ENCODE measurements at places on chromosomes 12 and 14. TPM values are rescaled to one million over a fixed set of nuclear protein-coding genes. Genes with fewer than 3 reads are reported as not detected.

The RERGL gene
- 0.25 TPM for polyA plus RNA-seq

The SLC2A14 gene
- 0.64 TPM for polyA plus RNA-seq

The DPY19L2 gene
- 29.0 TPM for polyA plus RNA-seq

The POLR3B gene
- 14.7 TPM for polyA plus RNA-seq

The LAG3 gene
- polyA plus RNA-seq = 1.7 TPM

The SRRM4 gene
- polyA plus RNA-seq = 0.45 TPM

The OR4N2 gene
- polyA plus RNA-seq = not detected

The CLEC1B gene
- 1.3 TPM for polyA plus RNA-seq

The STYK1 gene
- polyA plus RNA-seq = 0.54 TPM

The AMN gene
- polyA plus RNA-seq = 1.3 TPM

The AVPR1A gene
- 0.68 TPM for polyA plus RNA-seq

GRCh38 chr12:67026487-67027246 lies 242.5 kb upstream of the CAND1 start:
- no peak for DNase-seq

DNA sequence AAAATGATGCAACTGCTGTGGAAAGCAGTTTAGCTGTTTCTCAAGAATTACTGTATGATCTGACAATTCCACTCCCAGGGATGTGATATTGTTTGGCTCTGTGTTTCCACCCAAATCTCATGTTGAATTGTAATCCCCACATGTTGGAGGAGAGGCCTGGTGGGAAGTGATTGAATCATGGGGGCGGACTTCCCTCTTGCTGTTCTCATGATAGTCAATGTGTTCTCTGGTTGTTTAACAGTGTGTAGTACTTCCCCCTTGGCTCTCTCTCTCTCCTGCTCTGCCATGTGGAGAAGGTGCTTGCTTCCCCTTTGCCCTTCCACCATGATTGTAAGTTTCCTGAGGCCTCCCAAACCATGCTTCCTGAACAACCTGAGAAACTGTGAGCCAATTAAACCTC lies 93.4 kb upstream of the CPM start:
- DNase-seq = no peak

GRCh38 chr12:50925342-50925651 lies 27.0 kb upstream of the HIGD1C start:
- no peak for DNase-seq

DNA sequence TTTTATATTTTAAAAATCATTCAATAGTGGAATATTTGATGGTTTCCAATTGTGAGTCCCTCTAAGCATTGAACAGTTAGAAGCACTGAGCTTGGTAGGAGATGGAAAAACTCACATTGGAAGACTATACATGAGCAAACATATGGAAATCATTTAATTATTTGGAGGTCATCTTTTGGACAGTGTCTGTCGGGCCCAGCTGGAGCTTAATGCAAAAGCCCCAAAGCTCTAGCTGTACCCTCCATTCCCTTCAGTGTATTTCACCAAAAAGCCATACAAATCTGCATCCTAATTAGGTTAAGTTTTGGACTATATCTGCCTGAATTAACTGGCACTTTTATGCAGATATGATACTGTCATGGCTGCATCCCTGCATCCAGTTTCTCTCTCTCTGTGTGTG lies 365.7 kb downstream of the FLRT2 start:
- DNase-seq = no peak

- DNase-seq = no peak
These were observed 424.8 kb downstream of the DIO2 start for GRCh38 chr14:79786522-79786921.

GRCh38 chr12:75489613-75490210 lies 9.2 kb downstream of the GLIPR1 start:
- no peak for DNase-seq

DNA sequence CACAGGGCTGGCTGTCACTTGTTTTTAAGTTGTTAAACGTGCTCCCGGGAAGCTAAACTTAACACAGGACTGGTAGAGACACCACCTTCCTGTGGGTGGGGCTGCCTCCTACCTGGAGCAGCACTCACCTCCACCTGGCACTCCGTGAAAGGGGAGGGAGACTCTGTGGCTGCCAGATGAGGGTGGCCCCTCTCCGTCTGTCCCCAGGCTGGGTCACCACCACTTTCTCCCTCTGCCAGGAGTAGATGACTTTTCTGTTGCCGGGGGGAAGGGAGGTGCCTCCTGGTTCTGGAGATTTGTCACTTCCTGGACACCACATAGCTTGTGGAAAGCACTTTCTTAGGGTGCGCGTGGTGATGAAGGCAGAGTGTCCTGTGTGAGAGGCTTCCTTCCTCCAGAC lies 81.3 kb downstream of the WDR20 start:
- no peak for DNase-seq

- DNase-seq = no peak
These were observed 19.3 kb downstream of the CGRRF1 start for GRCh38 chr14:54528973-54529372.

DNA sequence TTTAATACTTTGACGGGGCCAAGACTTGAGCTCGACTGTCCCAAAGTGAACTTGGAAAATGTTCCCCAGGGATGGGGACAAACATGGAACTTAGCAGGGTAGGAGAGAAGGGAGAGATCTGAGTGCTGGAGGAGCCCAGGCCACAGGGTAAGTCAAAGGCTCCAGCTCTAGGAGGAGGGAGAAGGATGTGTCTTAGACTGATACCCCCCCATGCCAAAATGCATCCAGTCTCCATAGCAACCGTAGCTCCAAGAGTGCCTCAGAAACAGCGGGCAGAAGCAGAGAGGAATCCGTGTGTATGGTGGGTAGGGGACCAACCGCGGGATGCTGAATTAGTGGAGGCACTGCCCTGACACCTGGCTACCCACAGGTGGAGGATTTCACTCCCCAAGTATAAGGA lies 845 bp upstream of the AGAP2 start:
- no peak for DNase-seq

GRCh38 chr14:75627406-75627805 lies 33.3 kb downstream of the ERG28 start:
- DNase-seq = no peak

DNA sequence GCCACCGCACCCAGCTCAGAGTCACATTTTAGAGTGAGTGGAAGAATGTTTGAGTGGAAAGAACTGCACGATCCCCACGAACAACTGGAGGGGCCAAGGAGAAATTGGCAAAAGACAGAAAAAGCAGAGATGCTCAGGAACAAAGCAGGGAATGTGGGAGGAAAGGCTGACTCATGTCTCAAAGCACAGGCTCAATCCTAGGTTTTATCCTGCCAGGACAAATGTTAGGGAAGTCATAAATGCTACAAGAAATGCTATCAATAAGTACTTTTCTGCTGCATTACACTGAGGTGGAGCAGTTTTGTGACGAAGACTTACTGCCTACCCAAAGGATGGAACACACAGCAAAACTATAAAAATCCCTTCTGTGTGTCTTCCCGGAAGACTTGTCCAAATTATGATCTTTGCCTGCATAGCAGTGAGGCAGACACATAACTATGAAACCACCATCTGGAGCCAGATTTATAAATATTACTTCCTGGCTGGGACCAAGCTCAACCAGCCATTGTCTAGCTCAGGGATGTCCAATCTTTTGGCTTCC lies 26.7 kb downstream of the NIN start:
- no peak for DNase-seq

GRCh38 chr14:49999146-49999761 lies 106.4 kb downstream of the ARF6 start:
- no peak for DNase-seq

- no peak for DNase-seq
These were observed 46.7 kb downstream of the TESC start for GRCh38 chr12:117052386-117053049.

- DNase-seq = no peak
These were observed 22.3 kb upstream of the STK38L start for GRCh38 chr12:27221625-27222387.

DNA sequence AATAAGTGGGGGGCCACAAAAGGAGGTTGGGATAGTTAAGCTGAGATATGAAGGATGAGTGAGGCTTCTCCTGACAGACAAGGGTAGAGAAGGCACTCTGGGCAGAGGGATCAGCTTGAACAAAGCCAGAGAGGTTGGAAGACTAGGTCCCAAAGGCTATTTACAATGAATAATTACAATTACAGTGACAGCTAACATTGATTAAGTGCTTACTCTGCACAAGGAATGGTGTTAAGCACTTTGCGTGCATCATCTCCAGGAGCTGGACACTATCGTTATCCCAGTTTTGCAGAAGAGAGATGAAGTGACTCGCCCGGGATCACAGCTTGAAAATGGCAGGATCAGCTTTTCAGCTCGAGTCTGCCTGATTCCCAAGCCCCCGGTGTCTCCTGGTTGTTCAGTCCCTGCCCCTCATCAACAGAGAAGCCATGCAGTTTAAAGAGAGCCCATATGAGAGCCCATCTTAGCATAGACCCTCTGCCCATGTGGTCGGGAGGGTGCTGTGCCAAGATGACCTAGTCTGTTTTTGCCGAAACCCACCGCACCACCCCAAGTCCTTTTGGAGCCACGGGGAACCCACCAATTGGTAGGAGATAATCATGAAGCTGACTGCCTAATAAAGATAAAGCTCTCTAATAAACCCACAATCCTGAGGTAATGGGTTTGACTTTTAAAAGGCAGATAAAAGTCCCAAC lies 89.9 kb upstream of the HSPB8 start:
- DNase-seq = no peak

DNA sequence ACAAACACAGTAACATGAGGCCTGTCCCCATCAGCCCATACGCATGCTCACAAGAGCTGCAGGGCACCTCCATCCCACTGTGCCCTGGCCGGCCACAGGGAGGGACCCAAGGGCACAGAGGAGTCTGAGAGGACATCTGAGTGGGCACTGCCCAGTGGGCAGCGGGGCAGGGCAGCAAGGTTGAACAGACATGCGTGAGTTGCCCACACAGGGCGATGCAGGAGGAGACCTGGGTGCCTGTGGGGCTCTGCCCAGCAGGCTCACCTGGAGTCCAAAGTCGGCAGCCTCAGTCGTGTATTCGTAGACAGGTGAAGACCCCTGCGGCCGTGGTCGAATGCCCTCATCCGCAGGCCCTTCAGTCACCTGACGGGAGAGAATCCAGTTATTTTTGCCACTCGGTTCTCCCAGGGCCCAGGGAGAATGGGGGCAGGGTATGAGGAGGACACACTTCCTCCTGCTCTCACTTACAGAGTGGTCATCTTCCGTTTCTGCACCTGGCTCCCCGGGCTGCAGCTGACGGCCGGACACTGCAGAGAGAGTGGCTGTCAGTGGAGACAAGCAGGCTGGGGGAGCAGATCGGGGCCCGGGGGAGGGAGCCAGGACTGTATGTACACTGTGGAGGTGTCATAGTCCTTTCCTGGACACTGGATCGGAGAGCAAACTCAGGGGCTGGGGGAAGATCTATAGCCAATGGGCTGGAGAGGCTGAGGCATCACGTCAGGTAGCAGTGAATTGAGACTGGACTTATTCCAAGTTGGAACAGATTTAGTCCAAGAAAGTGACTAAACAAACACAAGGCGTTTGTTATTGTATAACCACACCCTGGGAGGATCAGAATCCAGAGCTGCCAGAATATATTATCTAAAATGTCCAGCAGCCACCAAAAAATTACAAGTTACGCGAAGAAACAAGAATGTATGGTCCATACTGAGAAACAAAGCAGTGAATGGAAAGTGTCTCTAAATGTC lies 20.7 kb downstream of the AHNAK2 start:
- DNase-seq = no peak
